Uterus (tissue), 4 donors: ENCODE measurements at places on chromosomes 2 and 18.

DNA sequence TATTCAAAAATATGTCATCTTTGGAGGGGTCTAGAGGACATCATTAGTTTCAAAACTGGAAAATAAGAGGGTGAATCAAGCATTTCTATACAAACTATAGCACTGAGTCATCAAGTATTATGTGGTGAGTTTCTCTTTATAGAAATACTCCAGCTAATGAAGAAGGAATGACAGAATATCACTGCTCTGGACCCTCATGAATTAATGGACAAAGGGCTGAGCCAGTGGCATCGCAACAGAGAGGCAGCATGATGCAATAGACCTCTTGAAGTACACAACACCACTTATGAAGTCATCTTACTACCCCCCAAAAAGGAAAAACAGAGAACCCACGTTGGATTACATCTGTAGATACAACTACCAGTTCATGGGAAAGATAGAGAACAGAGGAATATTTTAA is 27.4 kb upstream of the EIF2AK3 start:
- DNase-seq = no peak

DNA sequence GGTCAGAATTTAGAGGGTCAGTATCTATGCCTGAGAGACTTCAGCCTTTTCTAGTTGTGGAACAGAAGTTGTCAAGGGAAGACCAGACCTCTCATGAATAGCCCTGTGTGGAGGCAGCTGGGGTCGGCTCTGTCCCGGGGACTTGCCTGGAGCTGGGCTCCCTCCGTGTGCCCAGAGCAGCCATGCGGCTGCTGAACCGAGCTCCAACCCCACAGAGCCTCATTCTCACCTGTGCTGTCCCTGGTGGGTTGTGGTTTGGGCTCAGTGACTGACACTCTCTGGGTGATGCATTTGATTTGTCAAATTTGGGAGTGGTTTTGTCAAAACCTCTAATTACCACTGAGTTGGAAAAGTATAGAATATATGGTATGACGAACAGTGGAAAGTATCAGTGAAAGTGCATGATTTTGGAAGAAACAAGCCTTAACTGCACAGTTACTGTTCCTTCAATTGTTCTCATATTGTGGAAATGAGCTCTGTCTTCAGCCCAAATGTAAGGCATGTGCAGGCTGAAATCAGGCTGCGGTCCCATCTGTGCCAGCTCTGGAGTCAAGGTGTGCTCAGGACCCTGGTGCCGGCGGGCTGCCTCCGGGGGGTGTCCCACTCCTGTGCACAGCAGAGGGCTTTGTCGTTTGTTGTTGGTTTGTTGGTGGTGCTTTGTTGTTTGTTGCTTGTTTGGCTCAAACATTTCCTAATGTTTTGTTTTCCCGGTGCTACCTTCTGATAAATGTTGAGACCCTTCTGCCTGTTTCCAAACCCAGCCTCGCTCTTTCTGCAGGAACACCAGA is 200.3 kb downstream of the SNTG2 start:
- no peak for DNase-seq

DNA sequence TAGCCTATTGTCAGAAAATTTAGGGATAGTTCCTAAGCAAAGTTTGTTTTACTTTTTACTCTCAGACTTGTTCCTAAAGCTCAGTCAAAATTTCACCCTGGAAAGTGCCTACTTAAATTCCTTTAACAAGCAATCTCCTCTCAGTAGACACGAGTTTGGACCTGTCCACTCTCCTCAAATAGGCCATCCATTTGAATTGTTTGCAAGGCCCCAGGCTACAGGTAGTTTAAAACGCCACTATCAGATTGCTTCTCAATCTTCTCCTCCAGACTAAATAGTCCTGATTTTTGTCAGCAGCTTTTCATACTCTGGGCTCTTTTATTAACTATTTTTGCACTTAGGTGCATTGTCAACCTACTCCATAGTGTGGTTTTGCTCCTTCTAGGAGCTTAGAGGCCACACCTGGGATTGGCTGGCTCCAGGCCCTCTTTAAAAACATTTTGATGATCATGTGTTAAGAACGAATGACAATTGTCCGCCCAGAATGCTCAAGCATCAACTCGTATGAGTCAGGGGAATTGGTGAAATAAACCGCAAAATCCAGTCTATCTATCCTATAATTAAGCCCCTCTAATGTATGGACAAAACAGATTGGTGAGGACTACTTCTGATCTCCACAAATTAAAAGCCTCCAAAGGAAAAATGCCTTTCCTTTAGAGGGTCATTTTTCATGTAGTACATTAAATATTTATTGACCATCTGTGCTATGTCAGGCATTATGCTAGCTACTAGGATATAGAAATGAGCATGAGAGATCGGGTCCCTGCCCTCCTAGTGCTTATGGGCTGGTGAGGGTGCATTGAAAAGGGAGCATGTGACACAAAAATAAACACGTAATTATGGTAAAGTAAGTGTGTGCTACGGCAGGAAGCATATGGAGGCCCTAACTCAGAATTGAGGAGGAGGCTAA is 333.8 kb upstream of the TNP1 start:
- no peak for DNase-seq

GRCh38 chr18:24778810-24779418 is 318.5 kb downstream of the HRH4 start:
- no peak for DNase-seq

- no peak for DNase-seq
Observed at GRCh38 chr2:33532146-33532545, 55.7 kb downstream of the RASGRP3 start.

GRCh38 chr2:214104219-214104618 is 306.6 kb upstream of the VWC2L start:
- no peak for DNase-seq
